ENCODE measurements at places on chromosomes 7 and 10.

GRCh38 chr7:108372618-108373017 lies 83.6 kb downstream of the NRCAM start:
- no peak for DNase-seq

- no peak for DNase-seq
These were observed 195.4 kb downstream of the CDC14C start for GRCh38 chr7:49119706-49120105.

GRCh38 chr7:110442381-110442837 lies 648.5 kb upstream of the LRRN3 start:
- DNase-seq, result no peak

DNA sequence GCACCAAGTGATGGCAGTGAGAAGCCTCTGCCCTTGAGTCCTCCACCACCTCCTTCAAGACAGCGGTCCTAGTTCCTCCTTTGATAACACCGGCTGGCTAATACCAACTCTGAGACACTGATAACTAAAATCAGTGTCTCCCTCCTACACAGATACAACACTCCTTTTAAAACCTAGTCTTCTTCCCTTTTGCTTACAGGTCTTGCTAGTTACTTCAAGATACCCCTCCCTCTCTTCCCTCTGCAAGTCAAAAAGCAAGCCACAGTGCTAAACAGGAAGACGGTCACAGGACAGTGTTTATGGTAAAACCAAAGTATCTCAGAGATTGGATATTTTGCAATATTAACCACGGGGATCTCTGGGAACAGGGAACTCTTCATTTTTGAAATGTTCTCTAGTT lies 4.6 kb downstream of the AKR1B1 start:
- no peak for DNase-seq

GRCh38 chr10:8568401-8568800 lies 513.9 kb downstream of the GATA3 start:
- DNase-seq, result no peak

- no peak for DNase-seq
These were observed 68.8 kb downstream of the PROSER2 start for GRCh38 chr10:11891776-11892486.

DNA sequence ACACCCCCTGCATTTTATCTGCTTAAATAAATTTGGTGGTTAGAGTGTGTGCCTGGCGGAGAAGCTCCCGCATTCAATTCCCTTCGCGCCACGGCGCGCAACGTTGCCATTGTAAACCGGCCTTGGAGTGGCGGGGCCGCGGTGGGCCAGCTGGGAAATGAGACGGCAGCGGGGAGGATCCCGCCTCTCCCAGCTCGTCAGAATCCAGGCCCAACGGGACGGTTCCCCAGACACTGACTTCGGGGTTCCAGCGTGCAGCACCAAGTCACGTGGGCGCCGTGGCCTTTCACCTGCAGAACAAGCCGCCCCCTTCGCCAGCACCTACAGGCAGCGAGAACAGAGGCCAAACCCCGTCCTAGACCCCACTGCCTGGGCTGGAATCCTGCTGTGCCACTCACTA lies 103.4 kb downstream of the GRID1 start:
- no peak for DNase-seq

DNA sequence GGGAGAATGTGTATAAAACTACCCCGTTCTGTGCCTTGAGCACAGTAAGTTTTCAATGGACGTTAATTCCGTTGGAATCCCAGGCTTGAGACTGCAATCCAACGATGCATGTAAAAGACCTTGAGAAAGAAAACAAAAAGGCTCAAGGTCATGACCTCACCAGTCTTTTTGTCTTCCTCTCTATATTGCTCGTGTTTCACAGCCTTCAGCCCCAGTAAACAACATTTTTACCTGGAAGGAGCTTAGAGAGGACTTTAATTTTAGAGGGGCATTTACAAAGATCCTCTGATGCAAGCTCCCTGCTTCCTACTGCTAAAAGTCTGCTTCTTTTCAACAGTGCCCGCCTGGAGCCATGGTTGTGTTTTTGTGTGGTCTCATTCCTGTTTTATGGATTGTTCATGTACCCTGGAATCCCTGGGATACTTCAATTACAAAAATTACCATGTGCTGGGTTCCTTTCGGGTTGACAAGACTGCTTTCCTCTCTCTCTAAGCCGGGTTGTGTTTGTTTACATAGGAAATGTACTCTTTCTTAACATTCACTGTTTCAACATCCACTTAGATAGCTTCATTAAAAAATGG lies 320.1 kb upstream of the NFE2L3 start:
- no peak for DNase-seq

DNA sequence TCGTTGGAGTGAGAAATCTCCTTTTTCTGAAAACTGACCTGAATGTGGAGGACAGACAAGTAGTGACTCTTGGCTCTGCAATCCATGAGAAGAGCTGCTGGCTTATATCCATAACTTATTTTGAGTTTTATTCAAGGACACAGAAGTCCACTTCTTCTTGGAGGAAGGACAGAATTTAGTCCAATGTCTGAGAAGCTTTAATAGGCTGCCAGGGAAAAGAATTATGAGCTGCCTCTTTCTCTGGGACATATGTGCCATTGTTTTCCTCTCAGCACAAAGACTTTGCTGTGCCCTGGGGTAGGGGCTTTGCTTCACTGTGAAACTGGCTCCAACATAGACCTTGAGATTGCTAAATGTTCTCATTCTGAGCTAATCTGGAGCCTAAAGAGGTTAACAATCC lies 20.5 kb upstream of the AOC1 start:
- no peak for DNase-seq

DNA sequence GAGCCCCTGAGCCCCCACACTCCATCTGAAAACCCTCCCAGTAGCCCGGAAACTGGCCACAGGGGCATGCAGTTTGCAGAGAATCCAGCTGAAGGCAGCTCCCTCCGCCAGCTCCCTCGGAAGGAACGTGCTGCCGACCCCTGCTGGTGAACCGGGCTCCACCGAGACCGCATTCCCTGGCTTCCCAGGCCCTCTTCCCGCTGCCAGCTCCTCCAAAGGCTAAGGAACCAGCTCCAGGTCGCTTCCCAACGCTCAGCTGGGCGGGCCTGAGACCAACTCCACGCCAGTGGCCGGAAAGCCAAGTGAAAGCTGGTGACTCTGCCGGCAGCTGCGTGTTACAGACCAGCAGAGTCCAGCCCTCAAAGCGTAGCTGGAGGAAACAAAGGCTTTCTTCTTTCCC lies 35.8 kb downstream of the GPER1 start:
- no peak for DNase-seq
